ENCODE measurements at places on chromosomes 4 and X.

DNA sequence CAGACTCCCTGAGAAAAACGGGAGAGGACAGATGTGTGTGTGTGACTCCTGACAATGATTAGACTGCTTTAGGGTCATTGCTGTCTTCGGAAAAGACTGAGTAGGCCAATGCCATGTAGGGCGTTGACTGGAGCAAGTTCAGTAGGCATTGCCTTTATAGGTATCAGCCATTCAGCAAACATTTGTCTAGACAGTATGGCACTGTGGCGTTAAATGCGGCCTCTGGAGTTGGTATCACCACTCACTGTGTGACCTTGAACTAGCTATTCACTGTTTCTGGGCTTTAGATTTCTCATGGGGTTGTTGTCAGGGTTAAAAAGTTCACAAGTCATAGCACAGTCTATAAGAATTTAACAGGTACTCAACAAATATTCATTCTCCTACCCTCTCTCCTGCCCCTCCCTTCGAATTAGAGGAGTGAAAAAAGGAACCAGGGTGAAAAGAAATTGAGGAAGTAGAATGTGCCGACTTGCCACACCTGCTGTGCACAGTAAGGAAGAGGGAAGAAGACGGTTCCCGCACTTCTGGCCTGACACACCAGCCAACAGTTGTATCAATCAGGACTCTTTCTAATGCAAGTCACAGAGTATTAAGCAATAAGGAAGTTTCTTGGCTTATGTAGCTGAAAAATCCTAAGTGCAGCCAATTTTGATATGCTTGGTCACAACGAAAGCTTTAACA is 83.2 kb upstream of the PLAC8 start:
- DNase-seq: no peak

DNA sequence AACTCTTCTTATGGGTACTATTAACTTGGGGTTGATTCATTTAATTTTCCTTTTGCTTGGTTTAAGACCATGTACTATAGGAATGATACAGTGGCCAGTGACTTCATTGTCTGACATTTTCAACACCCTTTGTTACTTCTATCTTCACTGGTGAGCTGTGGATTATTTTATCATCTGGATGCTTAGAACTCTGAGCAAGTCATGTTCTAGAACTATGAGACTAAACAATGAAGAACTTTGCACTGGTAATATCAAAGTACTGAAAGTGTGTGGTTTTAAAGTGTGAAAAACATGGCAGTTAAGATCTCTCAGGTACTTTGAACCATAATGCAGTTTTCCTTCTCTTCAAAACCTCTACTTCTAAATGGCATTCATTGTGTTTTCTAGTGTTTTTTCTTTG is 47.8 kb downstream of the MAP7D3 start:
- DNase-seq: no peak

GRCh38 chrX:40013266-40014195 is 84.2 kb downstream of the BCOR start:
- peak; percentile 43 for DNase-seq

GRCh38 chr4:1211371-1211770 is 37.6 kb downstream of the CTBP1 start:
- DNase-seq: no peak

GRCh38 chr4:83285055-83285407 is 433 bp upstream of the COQ2 start:
- DNase-seq: peak; percentile 29

GRCh38 chr4:186724864-186725468 is 1.3 kb upstream of the FAT1 start:
- DNase-seq: no peak

Measured in bronchial epithelial cell (primary cell).